ENCODE measurements at places on chromosomes 12 and 14. TPM values are rescaled to one million over a fixed set of nuclear protein-coding genes. Genes with fewer than 3 reads are reported as not detected.

The FAM181A gene
- total RNA-seq: not detected

The LPAR5 gene
- total RNA-seq: 1.0 TPM

The CCDC177 gene
- total RNA-seq: not detected

The KRT86 gene
- not detected for total RNA-seq

The KCNC2 gene
- total RNA-seq: 0.07 TPM

The TPH2 gene
- total RNA-seq: not detected

The YLPM1 gene
- 44.8 TPM for total RNA-seq

The ACOT6 gene
- total RNA-seq: not detected

The DYNC1H1 gene
- 405 TPM for total RNA-seq

The TRAF3 gene
- 15.8 TPM for total RNA-seq
